Germinal center (tissue), 1 donor: ENCODE measurements at places on chromosomes 1 and 21.
A peak's percentile ranks its signal among the peaks of the same experiment; 100 is the strongest.

DNA sequence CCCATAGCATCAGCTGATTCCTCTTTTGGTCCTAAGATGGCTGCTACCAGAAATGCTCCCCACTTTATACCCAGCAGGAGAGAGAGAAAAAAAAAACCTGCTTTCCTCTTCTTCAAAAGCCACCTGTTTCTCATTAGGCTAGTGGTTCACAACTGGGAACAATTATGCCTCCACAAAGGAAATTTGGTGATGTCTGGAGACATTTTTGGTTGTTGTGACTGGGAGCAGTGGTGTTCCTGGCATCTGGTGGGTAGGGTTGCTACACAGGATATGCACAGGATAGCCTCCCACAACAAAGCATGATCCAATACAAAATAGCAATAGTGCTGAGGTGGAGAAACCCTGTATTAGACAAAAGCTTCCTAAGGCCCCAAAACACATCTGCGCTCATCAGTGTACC, 38.5 kb upstream of the SGIP1 start:
- DNase-seq = no peak

GRCh38 chr1:143736562-143736961, 235.2 kb downstream of the FAM72C start:
- no peak for DNase-seq

- DNase-seq = no peak
These were observed 630.0 kb upstream of the ADGRL2 start for GRCh38 chr1:81170721-81171120.

DNA sequence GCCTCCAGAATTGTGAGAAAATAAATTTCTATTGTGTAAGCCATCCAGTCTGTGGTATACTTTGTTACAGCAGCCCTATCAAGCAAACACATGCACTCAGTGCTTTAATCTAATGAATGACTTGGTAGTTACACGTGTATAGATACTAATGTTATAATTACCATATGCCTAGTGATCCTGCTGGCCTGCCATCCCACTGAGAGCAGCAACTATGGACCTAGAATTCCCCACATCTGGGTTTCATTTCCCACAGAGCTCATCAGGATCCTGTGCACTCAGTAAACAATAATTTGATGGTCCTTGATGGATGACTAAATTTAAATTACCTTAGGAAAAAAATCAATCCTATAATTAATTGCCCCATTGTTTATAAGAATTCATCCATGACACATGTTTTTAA, 86.5 kb upstream of the RGS1 start:
- no peak for DNase-seq

DNA sequence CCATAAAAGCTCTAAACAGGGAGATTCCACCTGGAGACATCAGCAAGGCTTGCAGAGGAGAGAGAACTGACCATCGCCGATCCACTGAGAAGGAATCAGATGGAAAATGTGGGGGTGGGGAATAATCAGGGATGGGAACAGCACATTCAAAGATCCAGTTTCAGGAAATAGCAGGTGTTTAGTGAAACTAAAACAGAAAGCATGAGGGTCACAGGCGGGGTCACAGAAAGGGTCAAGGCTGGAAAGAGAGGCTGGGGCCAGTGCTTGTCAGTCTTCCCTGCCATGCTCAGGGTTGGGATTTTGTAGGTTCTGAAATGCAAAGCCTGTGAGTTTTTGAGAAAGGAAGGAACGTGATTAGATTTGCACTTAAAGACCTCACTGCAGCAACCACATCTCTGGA, 103.2 kb downstream of the HLCS start:
- no peak for DNase-seq

DNA sequence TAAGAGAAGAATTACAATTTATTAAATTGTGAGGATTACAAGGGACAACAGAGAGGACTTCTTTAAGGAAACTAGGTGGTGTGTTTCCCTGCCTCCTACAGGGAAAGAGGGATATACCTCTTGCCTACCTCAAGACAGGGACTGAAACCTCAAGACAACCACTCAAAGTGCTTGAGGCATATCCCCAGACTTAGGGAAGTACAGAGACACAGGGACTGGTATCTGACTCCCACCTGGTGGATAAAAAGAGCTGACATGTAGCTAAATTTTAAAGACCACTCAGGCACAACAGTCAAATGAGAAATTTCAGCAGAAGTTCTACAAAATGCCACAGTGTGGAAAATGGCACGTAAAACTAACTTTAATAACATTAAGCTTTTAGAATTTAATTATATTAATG, 21.3 kb downstream of the DENND2C start:
- DNase-seq = no peak

GRCh38 chr1:2828586-2829250, 27.2 kb upstream of the TTC34 start:
- no peak for DNase-seq

GRCh38 chr1:47871799-47872353, 125.3 kb downstream of the TRABD2B start:
- DNase-seq = no peak

DNA sequence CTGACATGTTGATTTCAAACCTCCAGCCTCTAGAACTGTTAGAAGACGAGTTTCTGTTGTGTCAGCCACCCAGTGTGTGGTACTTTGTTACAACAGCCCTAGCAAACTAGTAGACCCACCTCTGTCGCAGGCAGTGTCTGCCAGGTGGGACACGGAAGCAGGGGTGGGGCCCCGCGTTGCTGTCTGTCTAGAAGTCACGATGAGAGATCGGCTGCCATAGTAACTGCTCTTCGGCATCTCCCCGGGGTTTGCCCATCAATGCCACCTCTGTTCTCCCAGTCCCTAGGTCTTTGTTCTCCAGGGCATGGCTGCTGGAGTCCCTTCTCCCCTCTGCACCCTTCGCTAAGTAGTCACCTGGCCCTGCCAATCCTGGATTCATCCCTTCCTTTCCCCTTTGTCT, 15.2 kb upstream of the CLSTN1 start:
- DNase-seq = no peak

DNA sequence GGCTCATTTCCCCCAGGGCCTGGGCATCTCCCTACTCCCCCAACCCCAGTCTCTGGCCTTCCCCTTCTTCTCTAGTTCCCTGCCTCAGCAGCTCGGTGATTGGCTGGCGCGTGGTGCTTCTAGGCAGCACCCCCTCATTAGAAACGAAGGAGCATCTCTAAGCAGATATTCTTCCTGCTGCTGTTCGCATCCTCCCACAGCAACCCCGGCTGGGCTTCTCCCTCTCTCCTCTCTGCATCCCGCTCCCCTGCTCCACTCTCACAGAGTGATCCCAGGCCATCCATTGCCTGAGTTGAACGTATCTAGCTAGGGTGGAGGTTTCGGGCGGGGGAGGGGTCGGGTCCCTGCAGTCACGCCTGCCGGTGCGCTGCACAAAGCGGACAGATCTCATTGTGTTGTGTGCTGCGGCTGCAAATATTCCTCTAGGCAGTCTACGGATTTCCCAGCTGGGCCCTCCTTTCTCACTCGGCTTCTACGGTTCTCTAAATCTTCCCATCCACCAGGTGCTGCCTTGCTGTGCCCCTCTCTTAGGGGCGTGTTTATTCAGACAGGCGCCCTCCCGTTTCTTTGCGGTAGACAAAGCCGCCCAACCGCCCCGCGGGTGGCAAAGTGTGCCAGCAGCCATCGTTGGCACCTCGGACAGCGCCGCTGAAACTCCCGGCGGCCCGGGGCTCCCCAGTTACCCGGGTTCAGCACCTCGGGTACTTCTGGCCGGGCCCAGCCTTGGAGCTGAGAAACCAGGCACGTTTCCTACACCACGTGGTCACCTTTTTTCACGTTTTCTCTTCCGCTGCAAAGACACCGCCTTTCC, 2.2 kb downstream of the CACNA1E start:
- DNase-seq = peak; percentile 55

DNA sequence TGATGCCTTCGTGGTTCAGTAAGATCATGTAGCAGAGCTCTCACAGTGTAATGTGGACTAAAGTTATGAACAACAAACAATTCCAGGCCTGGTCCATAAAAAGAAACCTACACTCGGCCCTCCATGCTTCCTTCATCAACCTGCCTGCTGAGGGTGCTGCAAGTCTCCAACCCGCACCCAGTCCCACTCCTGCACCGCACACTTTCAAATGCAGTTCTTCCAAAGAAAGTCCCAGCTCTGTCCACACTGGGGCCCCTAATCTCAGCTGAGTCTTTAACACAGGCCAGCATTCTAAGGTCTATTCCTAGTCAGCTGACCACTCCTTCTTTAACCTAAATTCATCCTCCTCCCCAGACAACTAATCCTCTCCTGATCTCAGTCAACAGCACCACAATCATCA, 71.5 kb upstream of the NR5A2 start:
- DNase-seq = no peak

- no peak for DNase-seq
These were observed 48.0 kb downstream of the RHBG start for GRCh38 chr1:156416993-156417392.

DNA sequence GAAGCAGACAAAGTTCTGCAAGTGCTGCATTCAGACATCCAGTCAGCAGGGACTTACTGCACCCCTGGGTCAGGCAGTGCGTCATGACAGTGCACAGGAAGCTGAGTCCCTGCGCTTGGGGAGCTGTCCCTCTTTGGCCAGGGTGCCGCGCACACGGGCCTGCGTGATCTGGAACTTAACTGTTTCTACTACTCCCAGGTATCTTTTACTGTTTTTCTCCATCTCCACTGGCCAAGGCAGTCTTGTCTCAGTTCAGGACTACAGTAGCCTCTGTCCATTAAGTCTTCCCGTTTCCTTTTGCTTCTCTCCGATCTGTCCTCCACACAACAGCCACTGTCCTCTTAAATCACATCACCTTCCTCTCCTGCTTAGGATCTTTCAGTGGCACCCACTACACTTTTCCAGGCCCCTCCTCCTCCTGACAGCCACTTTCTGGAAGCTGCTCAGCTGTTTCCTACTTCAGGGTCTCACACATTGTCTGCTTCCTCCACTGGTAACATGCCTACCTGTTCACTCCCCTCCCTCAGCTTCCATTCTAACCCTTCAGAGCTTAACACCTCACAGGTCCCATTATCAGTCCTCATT, 15.9 kb downstream of the ERRFI1 start:
- no peak for DNase-seq

GRCh38 chr1:18320051-18320450, 160.7 kb upstream of the KLHDC7A start:
- DNase-seq = no peak

DNA sequence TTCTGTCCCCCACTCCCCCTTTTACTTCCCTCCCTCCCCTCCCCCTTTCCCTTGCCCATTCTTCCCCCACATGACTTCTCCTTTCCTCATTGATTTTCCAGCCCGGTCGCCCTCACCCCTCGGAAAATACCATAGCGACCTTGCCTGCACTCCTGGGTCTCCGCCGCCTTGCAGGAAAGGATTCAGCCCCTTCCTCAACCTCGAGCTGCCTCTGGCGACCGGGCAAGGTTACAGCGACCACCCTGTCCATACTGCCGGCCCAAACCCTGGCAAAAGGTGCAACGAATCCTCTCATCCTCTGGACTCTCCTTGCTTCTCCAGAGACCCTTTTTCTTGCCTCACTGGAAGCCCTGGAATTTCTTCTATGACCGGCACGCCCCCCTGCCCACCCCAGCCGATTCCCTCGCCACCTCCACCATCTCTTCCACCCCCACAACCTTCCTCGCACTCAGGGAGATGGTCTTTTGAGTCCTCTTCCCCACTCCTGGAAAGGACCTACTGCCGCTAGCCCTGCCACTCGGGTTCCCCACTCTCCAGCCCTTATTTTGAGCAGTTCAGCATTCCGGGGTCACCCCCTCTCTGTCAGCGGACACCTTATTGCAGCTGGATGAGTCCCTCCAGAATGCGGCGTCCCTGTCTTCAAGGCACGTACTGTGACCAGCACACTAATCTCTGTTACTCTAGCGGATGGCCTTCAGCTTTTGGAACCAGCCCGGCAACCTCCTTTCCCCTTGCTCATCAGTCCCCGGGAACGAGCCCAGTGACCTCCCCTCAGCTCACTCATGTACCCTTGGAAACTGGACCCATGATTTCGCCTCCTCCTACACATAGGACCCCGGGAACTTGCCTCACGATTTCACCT, 846 bp downstream of the NSUN4 start:
- DNase-seq = no peak

DNA sequence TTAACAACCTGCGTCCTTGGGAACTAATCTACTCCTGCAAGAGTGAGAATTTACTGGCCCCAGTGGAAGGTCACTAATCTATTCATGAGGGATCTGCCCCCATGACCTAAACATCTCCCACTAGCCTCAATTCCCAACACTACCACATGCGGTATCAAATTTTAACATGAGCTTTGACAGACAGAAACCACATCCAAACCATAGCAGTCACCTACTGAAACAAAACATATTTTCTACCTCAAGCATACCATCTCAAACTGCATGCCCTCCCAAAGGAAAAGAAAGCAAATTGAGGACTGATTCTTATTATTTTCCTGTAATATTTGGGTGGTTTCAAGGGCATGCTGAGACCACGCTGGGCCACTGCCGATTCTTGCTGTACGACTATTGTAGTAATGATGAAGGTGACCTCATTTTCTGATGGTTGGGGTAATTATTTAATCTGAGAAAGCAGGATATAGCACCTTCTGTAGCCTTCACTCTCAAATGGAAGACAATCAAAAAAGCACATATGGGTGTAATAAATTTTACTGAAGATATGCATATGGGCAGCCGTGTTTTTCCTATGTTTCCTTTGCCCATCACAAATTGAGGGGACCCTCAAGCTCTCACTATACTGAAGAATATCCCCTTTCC, 13.2 kb upstream of the GBP5 start:
- DNase-seq = no peak

GRCh38 chr1:207097871-207098324, 6.1 kb upstream of the C4BPA start:
- DNase-seq = no peak

DNA sequence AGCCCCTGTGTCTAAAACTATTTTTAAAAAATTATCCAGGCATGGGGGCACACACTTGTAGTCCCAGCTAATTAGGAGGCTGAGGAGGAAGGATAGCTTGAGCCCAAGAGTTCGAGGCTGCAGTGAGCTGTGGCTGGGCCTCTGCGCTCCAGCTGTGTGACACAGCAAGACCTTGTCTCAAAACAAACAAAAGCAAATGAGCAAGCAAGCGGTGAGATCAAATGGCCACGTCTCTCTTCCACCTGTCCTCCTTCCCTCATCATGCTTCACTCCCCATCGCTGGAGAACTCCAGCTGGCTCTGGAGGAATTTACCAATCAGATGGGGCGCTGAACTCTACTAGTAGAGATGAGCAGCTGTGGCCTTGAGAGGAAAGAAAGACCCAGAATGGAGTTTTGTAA, 14.0 kb upstream of the REN start:
- DNase-seq = no peak

- DNase-seq = no peak
These were observed 11.5 kb downstream of the SORT1 start for GRCh38 chr1:109386054-109386717.

DNA sequence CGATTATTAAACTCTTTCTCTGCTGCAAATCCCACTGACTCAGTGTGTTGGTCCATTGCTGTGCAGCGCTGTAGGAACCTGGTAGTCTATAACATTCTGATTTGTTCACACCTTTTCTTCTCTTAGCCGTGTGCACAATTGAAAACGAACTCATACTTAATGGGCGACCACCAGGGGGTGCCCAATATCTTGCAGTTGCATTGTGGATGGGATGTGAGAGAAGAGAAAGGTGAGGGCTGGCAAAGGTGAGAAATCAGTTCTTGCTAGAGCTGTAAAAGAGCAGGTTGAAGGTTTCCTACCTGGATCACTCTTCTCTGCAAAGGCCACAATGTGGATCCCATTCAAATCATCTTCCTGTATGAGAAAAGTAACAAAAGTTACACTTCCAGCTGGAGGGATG, 51.0 kb downstream of the CASQ2 start:
- DNase-seq = no peak
